ENCODE measurements at places on chromosomes 4 and X.

DNA sequence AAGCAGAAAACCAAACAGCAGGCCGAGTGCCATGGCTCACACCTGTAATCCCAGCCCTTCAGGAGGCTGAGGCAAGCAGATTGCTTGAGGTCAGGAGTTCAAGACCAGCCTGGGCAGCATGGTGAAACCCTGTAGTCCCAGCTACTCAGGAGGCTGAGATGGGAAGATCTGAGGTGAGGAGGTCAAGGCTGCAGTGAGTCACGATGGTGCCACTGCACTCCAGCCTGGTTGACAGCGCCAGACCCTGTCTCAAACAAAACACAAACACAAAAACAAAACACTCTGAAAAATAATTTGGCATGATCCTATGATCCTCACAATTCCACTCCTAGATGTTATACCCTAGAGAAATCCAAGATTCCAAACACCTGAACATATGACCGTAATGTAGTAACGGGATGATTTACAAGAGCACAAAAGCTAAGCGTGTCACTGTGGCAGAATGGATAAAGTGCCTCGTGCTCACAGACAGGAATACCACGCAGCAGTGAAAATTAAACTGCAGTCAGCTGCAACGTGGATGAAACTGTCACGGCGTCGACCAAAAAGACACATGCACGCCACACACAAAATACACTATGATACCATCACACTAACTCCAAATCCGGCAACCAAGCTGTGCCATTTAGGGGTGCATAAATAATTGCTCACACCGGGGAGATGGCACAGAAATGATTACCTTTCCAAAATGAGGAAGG lies 1.7 kb downstream of the NELFA start:
- DNase-seq: no peak

- no peak for DNase-seq
Measured at GRCh38 chrX:154517101-154517781, 1.2 kb upstream of the FAM3A start.

- no peak for DNase-seq
Measured at GRCh38 chr4:41797260-41797659, 48.7 kb upstream of the PHOX2B start.

DNA sequence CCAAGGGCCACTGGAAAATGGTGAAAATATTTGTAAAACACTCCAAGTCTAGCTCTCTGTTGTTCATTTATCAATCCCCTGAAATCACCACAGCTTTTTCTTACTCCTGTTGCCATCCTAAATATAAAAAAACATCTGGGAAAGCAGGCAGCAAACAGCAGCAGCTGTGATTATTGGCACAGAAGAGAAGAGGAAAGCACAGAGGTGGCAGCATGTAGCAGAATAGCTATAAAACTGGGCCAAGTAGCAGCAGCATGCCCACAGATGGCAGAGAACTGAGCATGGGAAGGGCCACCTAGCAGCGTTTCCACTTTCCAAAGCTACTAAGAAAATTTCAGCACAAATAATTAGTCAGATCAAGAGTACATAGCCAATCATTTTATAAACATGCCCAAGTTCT lies 307.2 kb downstream of the SLC7A11 start:
- DNase-seq: no peak

- no peak for DNase-seq
Measured at GRCh38 chr4:119525005-119525749, 103.4 kb downstream of the PDE5A start.

DNA sequence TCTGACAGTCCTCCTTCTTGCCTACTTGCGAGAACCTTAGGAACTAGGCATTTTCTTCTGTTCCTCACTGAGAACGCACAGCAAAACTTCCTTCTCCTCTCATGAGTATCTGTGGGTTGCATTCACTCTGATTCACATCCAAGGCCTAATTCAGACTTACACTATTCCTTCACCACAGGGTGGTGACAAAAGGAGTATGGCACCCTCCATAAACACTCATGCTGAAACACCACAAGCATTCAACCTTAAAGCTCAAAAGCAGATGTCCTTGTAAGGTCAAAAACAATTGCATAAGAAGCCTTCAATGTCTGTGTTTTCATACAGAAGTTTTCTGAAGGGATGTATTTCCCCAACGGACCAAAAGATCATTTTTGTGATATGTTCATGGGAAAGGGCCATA lies 147.3 kb downstream of the CORIN start:
- DNase-seq: no peak

- DNase-seq: no peak
Measured at GRCh38 chr4:100359441-100359840, 158.4 kb downstream of the EMCN start.

DNA sequence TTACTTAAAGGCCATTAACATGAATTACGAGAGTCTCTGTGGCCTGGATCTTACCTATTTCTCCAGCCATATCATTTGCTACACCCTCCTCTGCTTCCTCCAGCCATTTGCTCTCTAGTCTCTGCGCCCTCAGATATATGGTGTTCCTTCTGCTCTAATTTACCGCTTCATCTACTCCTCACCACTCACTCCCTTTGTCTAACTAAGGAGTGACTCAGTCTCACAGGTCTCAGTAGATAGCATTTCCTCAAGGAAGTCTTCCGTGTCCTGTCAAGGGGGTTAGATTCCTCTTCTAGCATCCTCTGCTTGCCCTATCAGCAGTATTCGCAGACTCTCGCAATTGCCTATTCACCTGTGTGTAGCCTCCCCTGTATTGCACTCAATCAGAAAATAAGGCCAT lies 892.1 kb upstream of the INTU start:
- no peak for DNase-seq

DNA sequence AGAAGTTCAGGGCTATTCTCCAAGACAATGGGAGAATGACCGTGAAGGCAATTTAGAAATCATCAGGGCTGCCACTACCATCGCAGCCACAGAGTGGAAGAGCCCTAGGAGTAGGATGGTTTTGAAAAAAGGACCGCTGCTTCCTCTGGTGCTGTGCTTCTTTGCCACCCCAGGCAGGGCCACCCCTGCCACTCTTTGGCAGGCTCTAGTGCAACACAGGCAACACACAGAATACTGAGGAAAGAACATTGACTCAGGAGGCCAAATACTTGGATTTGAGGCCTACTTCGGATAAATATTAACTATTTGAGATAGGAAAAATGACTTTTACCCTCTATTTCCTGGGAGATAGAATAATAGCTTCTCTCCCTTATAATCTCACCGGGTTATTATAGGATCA lies 228.9 kb upstream of the BOD1L1 start:
- DNase-seq: no peak

- peak; percentile 65 for DNase-seq
Measured at GRCh38 chrX:129606918-129607317, 47.8 kb downstream of the APLN start.

- DNase-seq: no peak
Measured at GRCh38 chrX:23103546-23103945, 103.8 kb downstream of the DDX53 start.

Data from suppressor macrophage treated with lipopolysaccharide for 1 hour (primary cell).